ENCODE measurements at places on chromosomes 3 and 15. TPM values are rescaled to one million over a fixed set of nuclear protein-coding genes. Genes with fewer than 3 reads are reported as not detected.

CDHR4 gene
- total RNA-seq, result not detected

SAMMSON gene
- total RNA-seq, result 2.8 TPM

CYP1A1 gene
- total RNA-seq, result 6.7 TPM

FAM107A gene
- 0.75 TPM for total RNA-seq

CDC25A gene
- 3.2 TPM for total RNA-seq

TRPM1 gene
- total RNA-seq, result 0.62 TPM

- no peak for ATAC-seq
Observed at GRCh38 chr3:15858547-15859506, 61.0 kb upstream of the ANKRD28 start.

DNA sequence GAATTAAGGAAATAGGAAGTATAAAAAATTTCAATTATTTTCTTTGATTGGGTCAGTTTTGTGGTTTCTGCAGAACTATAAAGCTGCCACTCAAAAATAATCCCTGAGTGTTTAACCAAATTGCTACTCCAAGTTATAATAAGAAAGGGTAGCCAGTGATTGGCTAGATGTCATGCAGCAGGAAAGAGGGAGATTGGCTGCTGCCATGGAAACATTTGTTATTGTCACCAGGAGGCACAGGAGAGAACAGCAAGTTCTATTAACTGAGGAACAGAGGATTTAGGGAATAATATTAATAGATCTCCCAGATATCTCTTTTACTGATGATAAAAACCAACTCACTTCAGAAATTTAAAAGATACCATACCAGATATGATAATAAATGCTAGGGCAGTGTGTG lies 42.6 kb downstream of the CLDN1 start:
- no peak for ATAC-seq

DNA sequence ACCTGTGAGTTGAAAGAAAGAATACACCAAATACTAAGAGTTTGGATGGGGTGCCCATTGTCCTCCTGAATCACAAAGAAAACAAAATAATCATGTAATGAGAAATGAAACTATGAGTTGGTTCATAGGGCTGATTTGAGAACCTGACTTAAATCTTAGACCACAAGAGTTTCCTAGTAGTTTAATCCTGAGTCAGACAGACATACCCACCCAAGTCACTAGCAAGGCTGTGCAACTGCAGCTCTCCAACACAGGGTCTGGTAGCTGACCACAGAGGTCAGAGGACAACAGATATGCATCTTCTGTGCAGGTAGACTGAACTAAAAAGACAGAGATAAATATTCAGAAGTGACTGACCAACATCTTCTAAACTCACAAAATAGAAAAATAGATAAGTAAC lies 296.3 kb upstream of the TMCO5A start:
- no peak for ATAC-seq

- peak; percentile 41 for ATAC-seq
Observed at GRCh38 chr15:26901041-26901440, 34.2 kb downstream of the GABRA5 start.

DNA sequence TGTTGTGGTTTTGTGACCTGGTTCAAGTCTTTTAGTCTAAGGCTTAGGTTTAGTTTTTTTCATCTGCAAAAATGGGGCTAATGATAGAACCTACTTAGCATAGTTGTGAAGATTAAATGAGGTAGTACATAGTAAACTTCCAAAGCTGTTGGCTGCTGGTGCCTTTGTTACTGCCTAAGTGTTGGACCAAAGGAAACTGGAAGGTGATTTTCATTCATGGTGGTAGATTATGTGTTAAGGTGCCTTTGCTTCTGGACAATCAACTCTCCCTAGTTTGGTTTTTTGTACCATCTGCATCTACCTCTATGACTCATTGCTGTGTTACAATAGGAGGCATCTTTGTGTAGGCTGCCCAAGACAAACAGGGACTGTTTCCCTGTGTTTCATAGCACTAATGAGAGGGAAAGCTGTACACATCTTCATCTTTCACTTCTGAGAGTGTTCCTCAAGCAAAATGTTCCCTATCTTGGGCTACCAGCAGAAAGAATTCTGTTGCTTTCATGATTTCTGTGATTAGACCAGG lies 3.2 kb downstream of the MAP2K1 start:
- ATAC-seq, result no peak

GRCh38 chr3:124552224-124552623 lies 178.0 kb upstream of the UMPS start:
- peak; percentile 33 for ATAC-seq

GRCh38 chr3:150022381-150023238 lies 51.9 kb upstream of the PFN2 start:
- peak; percentile 29 for ATAC-seq

DNA sequence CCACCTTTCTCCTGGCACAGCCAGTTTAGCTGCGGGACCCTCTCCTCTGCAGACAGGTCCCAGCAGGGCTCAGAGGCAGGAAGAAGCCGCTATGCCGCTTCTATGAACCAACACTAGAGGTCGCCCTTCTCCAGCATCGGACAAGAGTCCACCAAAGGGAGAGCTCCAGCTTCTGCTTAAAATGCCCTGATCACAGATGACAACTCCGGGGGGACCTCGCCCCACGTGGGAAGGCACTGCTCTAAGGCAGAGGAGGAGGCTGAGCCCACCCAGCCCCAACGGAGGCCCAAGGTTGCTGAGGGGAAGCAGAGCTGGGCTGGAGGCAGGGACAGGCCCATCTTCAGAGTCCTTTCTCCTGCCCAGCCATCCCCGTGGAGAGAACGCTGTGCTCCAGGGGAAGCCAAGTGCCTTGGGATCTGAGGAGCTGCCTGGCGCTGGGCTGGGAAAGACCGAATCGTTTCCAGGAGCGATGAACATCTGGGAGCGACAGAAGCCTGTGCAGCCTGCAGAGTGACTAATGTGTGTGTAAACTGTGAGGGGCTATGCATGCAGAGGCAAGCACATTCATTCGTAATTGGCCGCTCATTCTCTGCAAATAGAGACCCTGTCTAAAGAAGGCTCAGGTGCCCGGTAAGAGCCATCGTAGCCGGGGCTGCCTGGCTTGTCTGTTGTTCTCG lies 43.5 kb upstream of the BDH1 start:
- peak; percentile 92 for ATAC-seq

DNA sequence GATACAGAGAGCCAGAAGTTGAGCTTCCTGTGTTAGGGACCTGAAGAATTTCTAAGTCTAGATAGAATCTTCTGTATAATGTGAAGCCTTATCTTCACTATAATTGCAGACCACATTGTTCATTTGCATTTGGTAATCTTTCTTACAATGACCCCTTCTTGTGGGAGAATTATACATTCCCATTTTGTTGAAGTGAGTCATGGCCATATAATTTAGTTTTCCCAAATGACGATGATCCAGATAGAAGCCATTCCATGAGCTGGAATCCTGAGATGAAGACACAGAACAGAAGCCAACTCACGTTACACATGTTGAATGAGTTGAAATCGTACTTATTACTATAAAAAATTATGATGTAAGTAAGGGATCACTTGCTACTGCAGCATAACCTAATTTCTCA lies 187.8 kb downstream of the TUSC7 start:
- ATAC-seq, result no peak

- no peak for ATAC-seq
Observed at GRCh38 chr3:183489455-183490210, 61.2 kb upstream of the MCF2L2 start.

DNA sequence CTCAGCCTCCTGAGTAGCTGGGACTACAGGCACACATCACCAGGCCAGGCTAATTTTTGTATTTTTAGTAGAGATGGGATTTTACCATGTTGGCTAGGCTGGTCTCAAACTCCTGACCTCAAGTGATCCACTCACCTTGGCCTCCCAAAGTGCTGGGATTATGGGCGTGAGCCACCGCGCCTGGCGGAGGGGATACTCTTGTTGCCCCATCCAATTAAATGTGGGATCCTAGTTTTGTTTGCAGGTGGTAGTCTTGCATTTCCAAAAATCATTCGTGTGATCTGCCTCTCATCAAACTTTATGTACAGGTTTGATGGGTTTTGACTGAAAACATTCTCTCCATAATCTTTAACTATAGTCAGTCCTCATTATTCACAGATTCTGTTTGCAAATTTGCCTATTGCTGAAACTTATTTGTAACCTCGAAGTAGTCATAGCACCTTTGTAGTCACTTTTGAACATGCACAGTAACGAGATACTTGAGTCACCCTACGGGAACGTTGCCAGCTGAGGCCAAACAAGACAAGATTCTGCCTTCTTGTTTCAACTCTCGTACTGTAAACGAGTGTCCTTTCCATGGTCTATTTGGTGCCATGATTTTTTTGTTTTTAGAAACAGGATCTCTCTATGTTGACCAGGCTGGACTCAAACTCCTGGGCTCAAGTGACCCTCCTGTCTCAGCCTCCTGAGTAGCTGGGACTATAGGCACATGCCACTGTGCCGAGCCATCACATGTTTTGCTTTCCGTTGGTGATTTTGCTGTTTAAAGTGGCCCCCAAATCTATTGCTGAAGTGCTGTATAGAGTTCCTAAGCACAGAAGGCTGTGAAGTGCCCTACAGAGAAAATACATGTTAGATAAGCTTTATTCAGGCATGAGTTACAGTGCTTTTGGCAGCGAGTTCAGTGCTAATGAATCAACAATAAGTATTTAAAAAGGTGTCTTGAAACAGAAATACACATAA lies 8.1 kb upstream of the MAPK6 start:
- ATAC-seq, result no peak

- no peak for ATAC-seq
Observed at GRCh38 chr3:188489639-188490405, 335.9 kb downstream of the LPP start.

DNA sequence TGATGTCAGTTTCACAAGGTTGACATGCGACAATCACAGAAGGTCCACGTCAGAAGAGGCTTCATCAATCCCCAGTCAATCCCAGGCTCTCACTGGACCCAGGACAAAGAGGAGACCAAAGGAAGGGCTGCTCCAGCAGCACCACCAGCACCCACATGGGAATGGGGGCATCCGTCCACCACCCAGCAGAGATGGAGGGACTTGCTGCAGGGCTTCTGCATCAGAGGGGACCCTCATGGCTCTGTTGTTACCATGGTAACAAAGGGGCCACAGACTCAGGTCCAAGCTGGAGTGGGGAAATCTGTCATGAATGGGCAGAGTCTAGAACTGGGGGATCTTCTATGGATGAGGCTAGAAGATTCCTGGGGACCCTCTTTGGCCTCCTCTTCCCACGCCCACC lies 13.1 kb downstream of the PLA2G4F start:
- no peak for ATAC-seq

- ATAC-seq, result no peak
Observed at GRCh38 chr3:113898892-113899291, 48.9 kb upstream of the ZDHHC23 start.

DNA sequence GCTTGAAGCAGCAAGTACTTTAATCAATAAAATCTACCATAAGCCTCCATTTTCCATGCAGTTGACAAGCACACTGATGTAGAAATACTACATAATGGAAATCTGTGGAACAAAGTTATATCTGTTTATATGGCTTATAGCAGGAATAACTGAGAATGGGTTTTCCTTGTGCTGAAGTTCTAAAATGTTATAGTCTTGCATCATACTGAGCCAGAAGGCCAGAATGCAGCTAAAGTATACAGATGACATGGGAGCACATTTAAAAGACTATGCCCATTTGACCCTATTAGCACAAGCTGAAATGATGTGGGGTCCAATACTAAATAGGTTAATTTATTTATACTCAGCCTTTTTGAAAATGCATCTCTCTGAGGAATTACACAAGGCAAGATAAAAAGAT lies 25.1 kb downstream of the SLC24A5 start:
- ATAC-seq, result no peak

DNA sequence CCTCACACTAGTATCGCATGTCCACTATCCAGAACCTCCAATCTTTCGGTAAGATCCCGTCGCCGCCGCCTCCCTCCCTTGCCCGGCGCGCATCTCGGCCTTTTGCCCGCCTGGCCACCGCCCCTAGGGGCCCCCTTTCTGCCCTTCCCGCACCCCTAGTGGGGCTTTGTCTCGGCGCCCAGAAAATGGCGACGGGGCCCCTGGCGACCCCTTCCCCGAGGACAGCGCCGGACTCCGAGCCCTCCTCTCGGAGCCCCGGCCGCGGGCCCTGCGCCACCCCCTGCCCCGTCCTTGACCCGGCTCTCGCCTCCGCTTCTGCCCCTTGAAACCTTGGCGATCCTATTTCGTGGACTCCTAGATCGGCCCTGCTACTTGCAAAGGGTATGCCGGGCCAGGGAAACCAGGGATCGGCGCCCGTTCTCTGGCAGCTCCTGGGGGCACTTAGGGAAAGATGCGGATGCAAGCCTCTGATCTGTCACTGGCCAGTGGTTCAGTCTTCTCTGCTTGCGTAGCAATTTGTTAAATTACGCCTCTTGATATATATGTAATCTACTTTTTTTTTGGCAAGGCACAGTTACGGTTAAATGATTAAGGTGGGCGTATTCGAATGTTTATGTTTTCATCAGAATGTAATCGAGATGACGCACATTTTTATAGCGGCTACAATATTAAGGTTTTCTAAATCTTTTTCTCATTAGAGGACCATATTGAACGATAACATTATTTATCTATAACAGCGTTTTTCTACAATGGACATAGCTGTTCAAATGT lies 603 bp downstream of the EIF1B start:
- peak; percentile 45 for ATAC-seq
